ENCODE measurements at places on chromosomes 4 and X.

- H3K4me1 ChIP-seq, result peaks cover 11% of the 10 kb centered on the region
- no peak overlapping the region for H3K4me3 ChIP-seq
- no peak for DNase-seq
- H3K27ac ChIP-seq, result no peak overlapping the region
- H3K27me3 ChIP-seq, result peaks cover 8% of the 10 kb centered on the region
These were observed 16.7 kb downstream of the IL21 start for GRCh38 chr4:122604146-122604545.

DNA sequence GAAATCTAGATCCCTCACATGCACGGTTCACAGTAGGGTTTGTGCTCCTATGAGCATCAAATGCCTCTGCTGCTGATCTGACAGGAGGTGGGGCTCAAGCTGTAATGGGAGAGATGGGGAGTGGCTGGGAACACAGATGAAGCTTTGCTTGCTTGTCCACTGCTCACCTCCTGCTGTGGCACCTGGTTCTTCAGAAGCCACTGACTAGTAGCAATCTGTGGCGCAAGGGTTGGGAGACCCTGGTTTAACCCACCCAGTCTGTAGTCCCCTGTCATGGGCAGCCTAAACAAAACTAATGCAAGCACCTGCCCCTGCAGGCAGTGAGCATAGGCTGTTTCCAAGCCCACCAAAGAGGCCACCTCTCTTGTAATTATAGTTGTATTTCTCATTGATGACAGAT lies 116.6 kb downstream of the SHOX start:
- H3K27ac ChIP-seq, result no peak overlapping the region
- no peak overlapping the region for H3K4me3 ChIP-seq
- DNase-seq, result no peak
- H3K4me1 ChIP-seq, result no peaks in the 10 kb centered on the region

- no peaks in the 10 kb centered on the region for H3K27me3 ChIP-seq
- no peak overlapping the region for H3K27ac ChIP-seq
- H3K4me1 ChIP-seq, result no peaks in the 10 kb centered on the region
- no peaks in the 10 kb centered on the region for H3K36me3 ChIP-seq
These were observed 6.2 kb downstream of the PPP1R2C start for GRCh38 chrX:42771506-42772335.

GRCh38 chrX:139203651-139204570 lies 326.6 kb upstream of the F9 start:
- no peak for DNase-seq
- no peaks in the 10 kb centered on the region for H3K36me3 ChIP-seq
- peaks cover 6% of the 10 kb centered on the region for H3K27me3 ChIP-seq

DNA sequence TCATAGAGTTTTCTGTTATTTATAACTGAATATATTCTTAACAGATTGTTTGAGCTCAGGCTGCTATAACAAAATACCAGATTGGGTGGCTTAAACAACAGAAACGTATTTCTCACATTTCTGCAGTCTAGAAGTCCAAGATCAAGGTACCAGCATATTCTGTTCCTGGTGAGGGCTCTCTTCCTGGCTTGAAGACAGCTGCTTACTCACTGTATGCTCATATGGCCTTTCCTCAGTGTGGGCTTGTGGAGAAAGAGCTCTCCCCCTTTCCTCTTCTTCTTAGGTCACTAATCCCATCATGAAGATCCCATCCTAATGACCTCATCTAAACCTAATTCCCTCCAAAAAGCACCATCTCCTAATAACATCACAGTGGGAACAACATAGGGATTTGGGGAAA lies 117.8 kb downstream of the RASGEF1B start:
- no peaks in the 10 kb centered on the region for H3K4me1 ChIP-seq
- no peak overlapping the region for H3K27ac ChIP-seq
- no peaks in the 10 kb centered on the region for H3K36me3 ChIP-seq
- no peak overlapping the region for H3K4me3 ChIP-seq
- DNase-seq, result no peak

DNA sequence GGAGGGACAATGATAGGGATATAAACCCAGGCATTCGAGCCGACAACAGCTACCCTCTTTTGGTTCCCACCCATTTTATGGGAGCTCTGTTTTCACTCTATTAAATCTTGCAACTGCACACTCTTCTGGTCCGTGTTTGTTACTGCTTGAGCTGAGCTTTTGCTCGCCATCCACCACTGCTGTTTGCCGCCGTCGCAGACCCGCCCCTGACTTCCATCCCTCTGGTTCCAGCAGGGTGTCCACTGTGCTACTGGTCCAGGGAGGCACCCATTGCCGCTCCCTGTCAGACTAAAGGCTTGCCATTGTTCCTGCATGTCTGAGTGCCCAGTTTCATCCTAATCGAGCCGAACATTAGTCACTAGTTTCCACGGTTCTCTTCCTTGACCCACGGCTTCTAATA lies 1170.5 kb upstream of the PABPC4L start:
- DNase-seq, result no peak
- H3K4me1 ChIP-seq, result peaks cover 10% of the 10 kb centered on the region
- no peaks in the 10 kb centered on the region for H3K36me3 ChIP-seq
- H3K4me3 ChIP-seq, result no peak overlapping the region

Data from HFFc6 (cell line).